ENCODE measurements at places on chromosomes 7 and 10. TPM values are rescaled to one million over a fixed set of nuclear protein-coding genes. Genes with fewer than 3 reads are reported as not detected.

The ZNF425 gene
- total RNA-seq: 0.64 TPM

The PALS2 gene
- total RNA-seq: 45.2 TPM

The PNLIPRP1 gene
- 0.90 TPM for total RNA-seq

The ANKIB1 gene
- total RNA-seq: 66.9 TPM

The FAM237B gene
- not detected for total RNA-seq

The FAM25A gene
- not detected for total RNA-seq

The GDF2 gene
- total RNA-seq: not detected

The CLIP2 gene
- total RNA-seq: 12.5 TPM

The KCND2 gene
- 2.9 TPM for total RNA-seq

The AGAP3 gene
- 86.8 TPM for total RNA-seq

The SFTPD gene
- total RNA-seq: not detected

The SEMA3E gene
- total RNA-seq: 3.2 TPM

The SLC39A12 gene
- 0.35 TPM for total RNA-seq

The ZNF316 gene
- 27.7 TPM for total RNA-seq

The OGDH gene
- total RNA-seq: 102 TPM

The UBE3C gene
- 75.3 TPM for total RNA-seq

The LLCFC1 gene
- total RNA-seq: not detected

Data from mesenteric fat pad (tissue), 1 donor.